Epithelial cell of esophagus (primary cell): ENCODE measurements at places on chromosomes 2 and 18.

DNA sequence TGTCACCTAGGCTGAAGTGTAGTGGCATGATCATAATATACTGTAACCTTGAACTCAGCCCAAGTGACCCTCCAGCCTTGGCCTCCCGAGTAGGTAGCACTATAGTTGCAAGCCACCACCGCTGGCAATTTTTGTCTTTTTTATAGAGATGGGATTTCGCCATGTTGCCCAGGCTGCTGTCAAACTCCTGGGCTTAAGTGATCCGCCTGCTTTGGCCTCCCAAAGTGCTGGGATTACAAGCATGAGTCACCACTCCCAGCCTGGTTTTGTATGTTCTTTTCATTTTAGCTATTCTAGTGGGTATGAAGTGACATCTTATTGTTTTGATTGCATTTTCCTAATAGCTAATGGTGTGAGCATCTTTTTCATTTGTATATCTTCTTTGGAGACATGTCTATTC lies 11.3 kb upstream of the EXOC6B start:
- peak; percentile 59 for DNase-seq

DNA sequence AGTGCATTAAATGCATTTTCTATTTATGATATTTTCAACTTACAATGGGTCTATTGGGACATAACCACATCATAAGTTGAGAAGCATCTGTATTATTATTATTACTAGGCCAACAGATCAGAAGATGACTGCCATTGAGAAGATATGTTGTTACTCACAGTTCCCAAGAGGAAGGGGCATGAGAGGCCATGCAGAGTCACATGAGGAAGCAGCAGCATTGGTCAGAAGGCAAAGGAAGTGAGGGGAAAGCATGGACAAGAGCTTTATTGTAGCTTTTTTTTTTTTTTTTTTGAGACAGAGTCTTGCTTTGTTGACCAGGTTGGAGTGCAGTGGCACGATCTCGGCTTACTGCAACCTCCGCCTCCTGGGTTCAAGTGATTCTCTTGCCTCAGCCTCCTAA lies 66.2 kb upstream of the LCLAT1 start:
- no peak for DNase-seq

DNA sequence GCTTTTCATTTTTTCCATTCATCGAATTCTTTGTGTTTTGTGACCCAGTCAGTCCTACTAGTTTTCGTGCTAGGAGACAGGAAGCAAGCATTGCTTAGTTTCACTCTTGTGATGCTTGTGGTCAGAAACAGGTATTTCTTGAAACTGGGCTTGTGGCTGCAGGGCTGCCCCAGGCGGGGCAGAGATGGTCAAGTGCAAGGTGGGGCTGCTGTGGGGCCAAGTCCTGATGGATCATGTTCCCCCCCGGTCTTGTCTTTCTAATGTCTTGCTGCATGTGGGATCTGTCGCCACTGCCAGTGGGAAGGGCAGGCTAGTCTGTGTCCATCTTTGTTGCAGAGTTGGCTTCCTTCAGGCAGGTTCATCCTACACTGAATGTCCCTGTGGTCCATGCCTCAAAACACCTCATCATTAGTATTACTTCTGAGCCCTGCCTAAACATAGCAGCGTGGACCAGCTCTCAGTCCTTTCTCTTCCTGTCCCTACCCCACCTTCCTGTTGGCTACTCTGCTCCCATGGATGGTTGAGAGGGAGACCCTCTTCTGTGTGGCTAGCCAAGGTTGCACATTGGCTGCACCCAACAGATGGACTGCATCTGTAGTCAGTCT lies 38.7 kb downstream of the INPP4A start:
- peak; percentile 67 for DNase-seq

GRCh38 chr2:30765876-30766470 lies 41.3 kb downstream of the CAPN13 start:
- DNase-seq = no peak

DNA sequence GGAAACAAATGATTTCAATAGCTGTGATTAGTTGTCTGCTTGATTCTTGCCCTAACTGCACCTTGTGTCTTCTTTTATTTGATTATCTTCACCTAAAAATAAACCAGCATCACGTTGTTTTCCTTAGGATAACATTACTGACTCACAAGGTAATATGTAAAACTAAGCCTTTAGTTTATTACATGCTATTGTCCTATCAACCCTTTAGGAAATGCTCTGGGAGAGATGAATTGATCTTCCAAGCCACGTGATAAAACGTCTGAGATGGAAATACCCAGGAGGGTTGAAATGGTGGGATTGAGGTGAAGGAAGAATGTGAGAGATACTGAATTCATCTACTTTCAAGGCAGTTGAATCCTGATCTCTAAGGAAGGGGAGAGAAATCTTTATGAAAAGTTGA lies 34.5 kb upstream of the TMEM178A start:
- no peak for DNase-seq

DNA sequence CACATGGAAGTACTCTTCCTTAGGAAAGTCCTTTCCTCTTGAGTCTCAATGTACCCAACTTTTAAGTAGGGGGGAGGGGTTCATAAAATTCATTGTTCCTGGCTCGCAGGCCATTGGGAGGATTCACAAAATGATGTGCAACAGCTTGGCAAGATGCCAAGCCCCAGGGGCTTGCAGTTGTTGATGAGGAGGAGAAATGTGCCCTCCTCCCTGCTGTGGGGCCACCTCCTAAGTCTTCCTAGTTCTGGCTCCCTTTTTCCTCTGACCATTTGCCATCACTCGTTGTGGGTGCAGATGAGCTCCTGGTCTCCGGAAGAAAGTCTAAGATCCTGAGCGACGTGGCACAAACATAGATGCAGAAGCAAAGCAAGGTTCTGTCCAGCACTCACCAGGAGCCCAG lies 435.4 kb downstream of the EIPR1 start:
- DNase-seq = no peak

DNA sequence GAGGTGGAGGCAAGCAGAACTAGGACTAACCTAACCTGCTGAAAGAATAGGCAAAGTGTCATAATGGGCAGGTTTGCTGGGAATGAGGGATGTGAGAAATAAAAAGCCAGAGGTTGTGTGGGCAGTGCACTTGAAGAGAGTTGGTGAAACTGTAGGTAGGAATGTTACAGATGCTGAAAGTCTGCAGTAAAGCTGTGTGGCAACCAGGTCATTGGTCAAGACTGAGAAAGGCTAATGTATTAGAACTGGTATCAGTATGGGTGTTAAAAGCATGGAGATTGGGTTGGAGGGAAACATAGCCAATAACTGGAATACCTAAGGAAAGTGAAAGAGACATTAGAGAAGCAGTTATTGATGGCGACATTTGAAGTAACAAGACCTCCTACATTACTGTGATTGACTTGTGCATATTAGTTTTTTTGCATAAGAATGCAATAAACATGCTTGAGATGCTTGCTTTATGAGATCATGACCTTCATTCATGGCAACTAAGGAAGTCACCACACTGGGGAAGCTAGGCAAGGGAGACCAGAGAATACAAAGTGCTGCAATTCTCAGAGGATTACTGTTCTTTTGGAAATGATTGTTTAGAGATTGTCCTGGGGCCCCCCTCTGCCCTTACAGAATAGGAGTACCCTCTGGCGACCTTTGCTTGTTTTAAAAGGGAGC lies 11.8 kb downstream of the GULP1 start:
- no peak for DNase-seq

GRCh38 chr18:49486134-49486533 lies 900 bp downstream of the C18orf32 start:
- DNase-seq = no peak

GRCh38 chr18:31512203-31512764 lies 14.3 kb downstream of the DSG2 start:
- peak; percentile 98 for DNase-seq

GRCh38 chr2:8107621-8108378 lies 574.1 kb upstream of the ID2 start:
- no peak for DNase-seq

DNA sequence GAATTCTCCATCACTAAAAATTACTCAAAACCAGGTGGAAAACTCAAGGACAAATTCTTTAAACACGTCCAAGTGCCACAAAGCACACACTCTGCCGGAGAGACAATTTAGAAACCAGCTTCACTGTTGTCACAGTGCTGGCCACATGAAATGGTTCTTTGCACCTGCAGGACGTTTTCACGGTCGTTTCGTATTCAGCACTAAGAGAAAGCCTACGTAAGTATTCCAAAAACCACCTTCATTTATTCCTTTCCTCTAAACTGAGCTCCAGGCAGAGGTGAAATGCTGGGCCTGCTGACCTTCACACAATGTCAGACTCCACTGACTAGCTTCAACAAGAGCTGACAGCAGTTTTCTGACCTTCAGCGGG lies 680 bp downstream of the ATP5F1A start:
- no peak for DNase-seq

- peak; percentile 11 for DNase-seq
Measured at GRCh38 chr2:30683236-30683956, 123.8 kb downstream of the CAPN13 start.

GRCh38 chr2:120320318-120320851 lies 25.6 kb upstream of the INHBB start:
- peak; percentile 72 for DNase-seq

DNA sequence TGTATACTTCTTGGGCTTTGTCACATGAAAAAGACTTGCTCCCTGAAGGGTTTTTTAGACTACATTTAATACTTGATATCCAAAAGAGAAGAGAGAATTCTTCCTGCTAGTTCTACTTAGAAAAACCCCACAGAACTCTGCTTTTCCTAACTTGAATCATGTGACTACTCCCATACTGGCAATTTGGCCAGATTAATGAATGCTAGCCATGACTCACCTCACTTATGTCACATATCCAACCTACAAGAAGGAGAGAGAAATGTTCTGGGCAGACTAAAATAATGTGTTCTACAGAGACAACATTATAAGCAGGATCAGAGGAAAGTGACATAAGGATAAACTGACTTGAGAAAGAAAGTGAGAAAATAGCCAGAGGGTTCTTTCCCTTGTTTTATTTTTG lies 249.3 kb upstream of the GULP1 start:
- peak; percentile 58 for DNase-seq

DNA sequence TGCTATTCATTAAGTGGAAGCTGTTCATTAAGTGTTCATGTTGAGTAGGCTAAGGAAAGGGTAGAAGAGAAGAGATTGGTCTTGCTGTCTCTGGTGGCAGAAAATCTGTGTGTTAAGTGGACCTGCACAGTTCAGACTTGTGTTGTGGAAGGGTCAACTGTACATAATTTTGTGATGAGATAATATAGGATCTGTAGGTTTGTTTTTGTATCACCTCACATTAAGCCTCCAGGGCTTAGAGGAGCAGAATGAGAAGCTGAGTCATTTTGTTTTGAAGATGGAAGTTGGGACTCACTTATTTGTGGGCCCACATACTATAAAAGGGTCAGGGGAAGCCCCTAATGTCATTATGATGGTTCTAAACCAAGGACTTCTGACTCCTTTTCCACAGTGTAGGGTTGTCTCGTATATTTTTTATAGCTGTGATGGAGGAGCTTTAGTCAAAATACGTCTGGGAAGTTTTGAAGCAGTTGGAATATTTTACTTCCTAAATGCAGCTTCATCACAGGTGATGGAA lies 18.2 kb downstream of the PMS1 start:
- peak; percentile 61 for DNase-seq

DNA sequence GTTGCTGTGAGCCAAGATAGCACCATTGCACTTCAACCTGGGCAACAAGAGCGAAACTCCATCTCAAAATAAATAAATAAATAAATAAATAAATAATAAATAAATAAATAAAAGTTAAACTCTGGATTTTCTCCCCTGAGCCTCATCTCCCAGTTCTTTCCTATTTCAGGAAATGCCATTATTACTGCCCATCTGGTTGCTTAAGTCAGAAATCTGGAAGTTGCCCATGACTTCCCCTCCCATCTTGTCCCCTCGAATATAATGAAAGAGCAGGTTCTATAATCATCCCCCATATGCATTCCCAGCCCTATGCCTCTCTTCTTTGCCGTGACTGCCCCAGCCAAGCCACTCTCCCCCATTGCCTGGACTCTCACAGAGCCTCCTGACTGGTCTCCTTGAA lies 4.2 kb upstream of the PSD4 start:
- DNase-seq = no peak

GRCh38 chr2:227295806-227296205 lies 29.2 kb upstream of the MFF start:
- DNase-seq = no peak

DNA sequence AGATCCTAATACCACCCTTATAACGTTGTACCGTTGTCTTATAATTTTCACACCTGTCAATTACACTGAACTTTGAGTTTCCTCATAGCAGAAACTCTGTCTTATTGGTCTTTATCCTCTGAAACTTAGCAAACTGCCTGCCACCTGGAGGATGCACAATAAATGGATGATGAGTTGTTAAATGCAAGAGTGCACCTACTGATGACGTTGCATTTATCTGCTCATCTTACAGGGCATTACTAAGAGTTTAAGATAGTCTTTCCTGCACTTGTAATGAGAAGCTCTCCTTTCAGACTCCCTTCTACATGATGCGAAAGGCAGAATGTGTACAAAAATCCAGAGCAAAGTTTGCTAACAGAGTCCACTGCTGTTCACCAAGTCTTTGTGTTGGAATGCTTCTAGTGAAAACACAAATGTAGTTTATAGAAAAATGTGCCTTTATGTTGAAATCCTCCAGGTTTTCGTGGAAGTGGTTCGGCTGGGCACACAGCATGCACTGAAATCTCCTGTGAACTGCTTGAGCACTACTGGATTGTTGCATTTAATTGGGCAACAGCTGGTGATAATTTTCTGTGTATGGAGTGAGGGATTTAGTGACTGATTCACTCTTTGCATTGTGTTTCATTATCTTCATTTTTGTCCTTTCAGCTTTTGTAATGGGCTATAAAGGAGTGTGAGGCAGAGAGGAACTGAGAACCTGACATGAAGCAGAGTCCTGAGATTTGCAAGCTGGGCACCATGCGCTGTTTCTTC lies 665.8 kb upstream of the ID2 start:
- no peak for DNase-seq

GRCh38 chr2:207255565-207256470 lies 90.1 kb upstream of the KLF7 start:
- no peak for DNase-seq

DNA sequence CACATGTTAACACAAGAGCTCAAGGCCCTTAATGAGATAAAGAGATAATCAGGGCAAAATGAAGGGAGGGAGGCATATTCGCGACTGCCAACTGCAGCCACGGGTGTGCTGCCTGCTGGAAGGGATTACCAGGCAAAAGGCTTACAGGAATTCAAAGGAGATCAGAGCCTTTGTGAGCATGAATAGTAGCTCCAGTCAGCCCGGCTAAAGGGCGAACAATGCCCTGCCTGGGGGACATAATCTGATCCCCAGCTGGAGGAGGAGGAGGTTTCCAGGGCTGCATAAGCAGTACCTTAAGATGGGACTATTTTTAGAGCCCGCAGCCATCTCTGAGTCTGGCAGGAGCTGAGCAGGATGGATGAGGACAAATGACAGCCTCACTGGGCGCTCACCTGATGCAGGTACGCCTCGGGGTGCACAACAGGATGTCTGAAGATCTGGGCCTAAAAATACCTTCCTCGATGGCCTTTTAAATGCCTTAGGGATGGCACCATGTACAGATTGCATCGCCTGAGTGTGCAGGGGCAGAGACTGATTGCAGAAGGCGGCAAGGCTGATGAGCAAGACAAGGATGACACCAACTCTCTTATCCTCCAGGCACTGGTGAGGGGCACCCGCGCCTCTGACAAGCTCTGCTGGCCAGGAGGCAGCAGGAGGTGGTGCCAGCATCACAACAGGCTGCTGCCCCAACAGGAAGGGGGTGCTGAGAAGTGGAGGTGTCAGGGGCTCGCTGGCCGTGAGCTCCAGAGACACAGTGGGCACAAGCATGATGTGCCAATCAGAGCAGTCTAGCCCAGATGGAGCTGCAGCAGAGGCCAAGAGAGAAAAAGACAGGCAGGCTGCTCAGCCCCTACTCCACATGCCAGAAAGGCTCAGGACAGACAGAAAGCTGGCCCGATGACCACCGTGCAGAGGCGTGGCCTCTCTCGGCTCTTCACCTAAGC lies 111.4 kb downstream of the EIPR1 start:
- no peak for DNase-seq

GRCh38 chr18:55908901-55909366 lies 320.9 kb upstream of the TCF4 start:
- DNase-seq = no peak
